ENCODE measurements at places on chromosomes 13 and 19. TPM values are rescaled to one million over a fixed set of nuclear protein-coding genes. Genes with fewer than 3 reads are reported as not detected.

- no peak overlapping the region for H3K4me3 ChIP-seq
- DNase-seq, result no peak
- no peak overlapping the region for H3K27ac ChIP-seq
- no peaks in the 10 kb centered on the region for H3K27me3 ChIP-seq
- H3K36me3 ChIP-seq, result no peaks in the 10 kb centered on the region
- H3K4me1 ChIP-seq, result no peaks in the 10 kb centered on the region
Measured at GRCh38 chr13:109816112-109816807, 29.9 kb upstream of the IRS2 start.

- no peak overlapping the region for H3K4me3 ChIP-seq
- no peak overlapping the region for H3K27ac ChIP-seq
- no peaks in the 10 kb centered on the region for H3K4me1 ChIP-seq
- no peak for DNase-seq
- no peaks in the 10 kb centered on the region for H3K27me3 ChIP-seq
Measured at GRCh38 chr13:101258071-101258470, 158.2 kb downstream of the NALCN start.

- no peak for DNase-seq
- no peaks in the 10 kb centered on the region for H3K4me1 ChIP-seq
- no peaks in the 10 kb centered on the region for H3K27me3 ChIP-seq
- H3K4me3 ChIP-seq, result no peak overlapping the region
- no peaks in the 10 kb centered on the region for H3K36me3 ChIP-seq
Measured at GRCh38 chr19:30563691-30564090, 191.5 kb downstream of the ZNF536 start.

DNA sequence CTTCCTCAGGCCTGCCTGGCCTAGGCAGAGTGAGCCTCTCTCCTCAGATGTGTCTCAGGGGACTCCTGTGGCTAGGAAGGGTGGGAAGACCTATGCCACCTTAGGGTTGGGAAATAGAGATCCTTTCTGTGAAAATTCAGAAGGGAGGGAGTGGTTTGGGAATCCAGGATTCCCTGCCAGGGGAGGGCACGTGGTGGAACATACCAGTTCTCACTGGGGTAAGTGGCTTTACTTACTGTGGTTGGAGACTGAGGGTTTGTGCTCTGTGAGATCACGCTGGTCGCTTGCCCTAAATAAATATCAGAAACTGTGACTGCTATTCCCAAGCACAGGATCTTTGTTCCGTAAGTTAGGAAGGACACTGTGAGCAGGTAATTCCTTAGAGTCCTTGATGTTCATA, 16.9 kb downstream of the CEACAM1 start:
- no peak overlapping the region for H3K4me3 ChIP-seq
- no peak overlapping the region for H3K27ac ChIP-seq
- no peaks in the 10 kb centered on the region for H3K36me3 ChIP-seq
- H3K4me1 ChIP-seq, result no peaks in the 10 kb centered on the region

DNA sequence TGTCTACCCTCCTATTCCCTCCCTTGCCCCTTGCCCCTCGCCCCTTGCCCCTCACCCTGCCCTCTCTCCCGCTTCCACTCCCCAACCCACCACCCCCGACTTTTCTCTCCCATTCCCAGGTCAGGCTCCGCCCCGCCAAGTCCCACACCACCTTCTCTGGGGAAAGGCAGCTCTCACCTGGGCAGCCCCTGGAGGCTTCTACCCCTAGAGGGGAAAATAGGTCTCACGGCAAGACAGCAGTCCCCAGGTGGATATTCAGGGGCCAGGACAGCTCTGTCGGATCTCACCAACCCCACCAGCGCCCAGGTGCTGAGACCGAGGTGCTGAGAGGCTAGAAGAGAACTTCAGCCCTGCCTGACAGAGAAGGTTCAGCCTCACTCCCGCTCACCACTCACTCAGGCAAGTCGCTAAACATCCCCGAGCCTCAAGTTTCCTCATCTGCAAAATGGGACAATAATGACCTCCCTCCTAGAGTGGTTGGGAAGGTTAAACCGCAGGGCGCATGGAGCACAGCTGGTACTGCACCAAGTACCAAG, 1.4 kb upstream of the ERFL start:
- no peaks in the 10 kb centered on the region for H3K36me3 ChIP-seq
- peak overlapping the region; percentile 70 for H3K27ac ChIP-seq
- peaks cover 21% of the 10 kb centered on the region for H3K4me1 ChIP-seq

GRCh38 chr19:5823579-5824281, 15.8 kb downstream of the FUT6 start:
- H3K4me1 ChIP-seq, result peaks cover 11% of the 10 kb centered on the region
- H3K27ac ChIP-seq, result no peak overlapping the region
- H3K36me3 ChIP-seq, result no peaks in the 10 kb centered on the region
- H3K4me3 ChIP-seq, result no peak overlapping the region

DNA sequence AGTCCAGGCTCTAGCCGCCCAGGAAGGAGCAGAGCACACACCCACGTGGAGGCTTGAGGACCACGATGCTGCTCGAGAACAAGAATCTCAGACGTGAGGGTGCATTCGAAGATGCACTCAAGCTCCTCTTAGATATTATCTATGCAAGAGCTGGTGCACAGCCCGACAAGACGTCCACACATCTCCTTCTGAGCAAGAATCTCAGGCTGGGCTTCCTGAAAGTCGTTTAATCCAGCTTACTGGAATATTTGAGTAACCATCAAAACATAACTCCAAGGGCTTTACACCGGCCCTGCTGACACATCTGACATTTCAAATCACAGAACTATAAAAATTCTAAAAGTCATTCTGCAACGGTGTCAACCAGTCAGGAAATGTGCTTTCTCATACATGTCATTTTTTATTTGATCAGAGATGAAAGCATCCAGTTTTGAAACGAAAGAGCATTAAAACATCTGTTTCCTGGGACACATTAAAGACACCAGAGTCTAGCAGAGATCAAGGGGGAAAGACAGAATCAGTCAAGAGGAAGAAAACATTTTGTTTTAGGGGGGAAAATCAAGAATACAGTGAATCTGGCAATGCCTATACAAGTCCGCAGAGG, 177.7 kb upstream of the IRS2 start:
- no peak overlapping the region for H3K27ac ChIP-seq
- no peaks in the 10 kb centered on the region for H3K27me3 ChIP-seq
- H3K4me1 ChIP-seq, result no peaks in the 10 kb centered on the region
- H3K36me3 ChIP-seq, result no peaks in the 10 kb centered on the region
- no peak overlapping the region for H3K4me3 ChIP-seq

GRCh38 chr13:68714292-68714691, 1393.3 kb upstream of the ATXN8OS start:
- DNase-seq, result no peak
- no peaks in the 10 kb centered on the region for H3K4me1 ChIP-seq
- no peak overlapping the region for H3K27ac ChIP-seq
- no peaks in the 10 kb centered on the region for H3K36me3 ChIP-seq
- H3K4me3 ChIP-seq, result no peak overlapping the region

DNA sequence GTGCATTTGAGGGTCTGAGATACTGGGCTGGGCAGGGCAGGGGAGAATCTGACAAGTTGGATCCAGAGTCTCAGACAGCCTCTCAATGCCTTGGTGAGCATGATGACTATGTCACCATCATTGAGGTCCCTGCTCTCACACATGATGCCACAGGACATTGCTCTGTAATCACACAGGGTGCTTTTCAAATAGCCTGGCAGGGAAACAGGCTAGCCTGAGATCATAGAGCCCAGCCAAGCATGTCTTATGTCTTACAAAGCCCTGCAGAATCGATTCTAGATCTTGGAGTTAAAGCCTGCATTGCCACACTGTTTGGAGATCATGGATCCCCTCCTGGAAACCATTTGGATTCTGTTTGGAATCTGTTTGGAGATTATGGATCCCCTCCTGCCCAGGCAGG, 5.3 kb downstream of the KCNN1 start:
- H3K27ac ChIP-seq, result no peak overlapping the region
- H3K4me1 ChIP-seq, result no peaks in the 10 kb centered on the region
- H3K27me3 ChIP-seq, result no peaks in the 10 kb centered on the region
- H3K36me3 ChIP-seq, result no peaks in the 10 kb centered on the region
- DNase-seq, result no peak

DNA sequence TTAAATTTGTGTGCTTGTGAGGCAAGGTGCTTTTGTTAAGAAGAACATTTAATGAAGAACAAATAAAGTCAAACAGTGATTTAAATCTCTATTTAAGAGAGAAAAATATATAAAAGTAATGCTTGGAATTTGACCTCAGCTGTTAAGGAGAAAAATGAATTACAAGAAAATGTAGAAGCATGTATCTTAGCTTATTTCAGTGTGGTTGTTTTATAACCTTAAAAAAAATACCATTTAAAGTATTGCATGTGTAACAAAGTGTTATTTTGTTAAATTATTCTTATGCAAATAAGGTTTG, 537.0 kb upstream of the SPRY2 start:
- no peaks in the 10 kb centered on the region for H3K4me1 ChIP-seq
- H3K27me3 ChIP-seq, result no peaks in the 10 kb centered on the region
- no peak for DNase-seq
- H3K36me3 ChIP-seq, result no peaks in the 10 kb centered on the region

DNA sequence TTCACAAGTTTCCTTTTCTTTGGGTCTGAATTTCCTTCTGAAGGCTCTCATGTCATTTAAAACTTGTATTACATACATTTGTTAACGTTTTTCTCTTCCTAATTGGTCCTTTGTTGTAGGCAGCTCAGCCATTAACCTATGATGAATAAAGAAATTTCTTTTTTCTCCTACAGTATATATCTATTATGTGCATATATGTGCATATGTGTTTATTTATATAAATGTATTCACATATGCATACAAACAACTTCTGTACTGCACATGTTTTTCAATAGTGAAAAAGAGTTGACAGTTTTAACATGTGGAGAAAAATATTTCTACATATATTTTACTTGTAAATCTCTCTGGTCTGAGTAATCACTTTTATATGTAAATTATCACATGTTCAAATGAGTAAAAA, 1674.9 kb upstream of the PCDH20 start:
- H3K36me3 ChIP-seq, result no peaks in the 10 kb centered on the region
- no peaks in the 10 kb centered on the region for H3K27me3 ChIP-seq
- no peak for DNase-seq
- no peak overlapping the region for H3K4me3 ChIP-seq

- peaks cover 3% of the 10 kb centered on the region for H3K4me1 ChIP-seq
- no peak overlapping the region for H3K4me3 ChIP-seq
- no peaks in the 10 kb centered on the region for H3K27me3 ChIP-seq
- no peak for DNase-seq
Measured at GRCh38 chr19:45130888-45131615, 29.7 kb downstream of the NKPD1 start.

GRCh38 chr13:19266979-19267378, 85.4 kb upstream of the TUBA3C start:
- no peaks in the 10 kb centered on the region for H3K36me3 ChIP-seq
- H3K4me1 ChIP-seq, result no peaks in the 10 kb centered on the region

GRCh38 chr13:73417012-73417615, 358.3 kb downstream of the KLF5 start:
- no peak for DNase-seq
- no peak overlapping the region for H3K4me3 ChIP-seq
- no peaks in the 10 kb centered on the region for H3K4me1 ChIP-seq
- no peaks in the 10 kb centered on the region for H3K36me3 ChIP-seq

GRCh38 chr13:82654861-82655855, 1227.1 kb downstream of the SLITRK1 start:
- H3K36me3 ChIP-seq, result no peaks in the 10 kb centered on the region

DNA sequence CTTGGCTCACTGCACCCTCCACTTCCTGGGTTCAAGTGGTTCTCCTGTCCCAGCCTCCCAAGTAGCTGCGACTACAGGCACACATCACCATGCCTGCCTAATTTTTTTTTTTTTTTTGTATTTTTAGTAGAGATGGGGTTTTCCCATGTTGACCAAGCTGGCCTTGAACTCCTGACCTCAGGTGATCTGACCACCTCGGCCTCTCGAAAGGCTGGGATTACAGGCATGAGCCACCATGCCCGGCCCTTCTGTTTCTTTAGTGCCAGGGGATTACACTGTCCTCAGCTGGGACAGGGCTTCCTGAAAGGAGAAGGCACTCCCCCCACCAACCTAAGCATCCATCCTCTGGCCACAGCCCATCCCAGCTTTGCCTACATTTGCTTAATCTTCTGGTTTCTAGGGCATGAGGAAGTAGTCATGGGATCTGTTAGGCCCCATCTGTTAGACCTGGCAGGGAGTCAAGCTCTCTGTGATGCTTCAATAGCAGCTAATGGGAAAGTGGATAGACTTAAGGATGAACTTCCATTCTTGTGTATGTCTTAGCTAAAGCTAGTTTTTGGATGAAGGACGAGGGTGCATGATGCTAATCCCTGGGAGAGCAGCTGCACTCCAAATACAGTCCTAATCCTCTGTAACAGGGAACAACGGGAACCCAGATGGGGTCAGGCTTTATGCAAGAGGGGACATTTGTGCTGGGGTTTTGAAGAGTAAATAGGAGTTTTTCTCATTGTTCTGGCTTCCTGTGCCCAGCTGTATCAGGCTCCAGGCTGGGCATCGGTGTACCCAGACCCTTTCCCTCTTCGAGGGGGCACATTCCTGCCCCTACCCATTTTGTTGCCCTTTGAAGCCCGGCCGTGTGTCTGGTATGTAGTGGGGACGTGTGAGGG, 2.6 kb downstream of the VAV1 start:
- H3K27me3 ChIP-seq, result no peaks in the 10 kb centered on the region
- no peak for DNase-seq
- no peak overlapping the region for H3K4me3 ChIP-seq
- H3K36me3 ChIP-seq, result no peaks in the 10 kb centered on the region
- peak overlapping the region; percentile 59 for H3K27ac ChIP-seq

GRCh38 chr19:29285187-29285687, 72.3 kb upstream of the UQCRFS1 start:
- no peaks in the 10 kb centered on the region for H3K4me1 ChIP-seq
- no peaks in the 10 kb centered on the region for H3K36me3 ChIP-seq
- no peak for DNase-seq
- H3K4me3 ChIP-seq, result no peak overlapping the region
- H3K27ac ChIP-seq, result no peak overlapping the region
- no peaks in the 10 kb centered on the region for H3K27me3 ChIP-seq

DNA sequence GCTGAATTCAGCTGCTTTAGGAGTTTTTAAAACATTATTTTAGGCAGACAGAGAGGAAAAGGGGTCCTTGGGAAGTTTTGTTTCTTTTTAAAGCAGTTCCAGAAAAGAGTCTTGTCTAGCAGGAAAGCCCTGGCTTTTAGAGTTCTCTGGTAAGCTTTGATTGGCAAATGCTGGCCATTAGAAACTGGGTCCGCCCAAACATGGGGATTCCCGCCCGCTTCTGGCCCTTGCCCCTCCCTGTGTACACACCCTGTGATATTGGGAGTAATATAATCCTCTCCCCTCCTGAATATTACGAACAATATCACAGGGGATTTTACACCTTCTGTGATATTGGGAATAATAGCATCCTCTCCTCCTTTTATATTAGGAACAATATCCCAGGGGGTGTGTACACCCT, 58.9 kb downstream of the ERICH4 start:
- no peaks in the 10 kb centered on the region for H3K27me3 ChIP-seq
- H3K36me3 ChIP-seq, result no peaks in the 10 kb centered on the region
- no peak overlapping the region for H3K4me3 ChIP-seq
- DNase-seq, result no peak

The OLFM2 gene
- total RNA-seq, result 18.1 TPM

The LRRC63 gene
- 0.49 TPM for total RNA-seq

The CLEC17A gene
- 0.83 TPM for total RNA-seq

The RGS9BP gene
- total RNA-seq, result 0.29 TPM

The PRDX2 gene
- 117 TPM for total RNA-seq

The CACNG7 gene
- total RNA-seq, result not detected

The RASGRP4 gene
- 1.3 TPM for total RNA-seq

The ZNF682 gene
- total RNA-seq, result 13.0 TPM

The HIPK4 gene
- total RNA-seq, result not detected
